ENCODE measurements at places on chromosomes 1 and 21.

DNA sequence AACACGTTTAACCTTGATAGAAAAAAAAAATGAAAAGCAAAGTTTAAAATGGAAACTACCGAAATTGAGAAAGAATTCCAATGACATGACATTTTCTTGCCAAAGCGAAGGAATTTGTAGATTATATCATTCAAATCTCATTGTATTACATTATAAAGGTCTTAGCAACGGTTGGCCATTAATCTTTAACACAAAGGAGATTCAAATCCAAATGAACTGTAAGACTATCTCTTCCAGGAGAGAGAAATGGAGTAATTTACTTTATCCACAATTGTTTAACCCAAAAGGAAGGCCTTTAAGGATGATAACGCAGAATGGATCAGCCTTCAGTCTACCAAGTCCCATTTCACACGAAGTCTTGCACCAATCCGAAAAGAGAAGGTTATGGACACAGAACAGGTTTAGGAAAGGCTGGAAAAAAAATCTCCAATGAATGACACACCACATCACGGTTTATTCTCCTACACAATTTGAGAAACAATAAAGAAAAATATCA is 1.5 kb downstream of the ENAH start:
- DNase-seq: no peak

DNA sequence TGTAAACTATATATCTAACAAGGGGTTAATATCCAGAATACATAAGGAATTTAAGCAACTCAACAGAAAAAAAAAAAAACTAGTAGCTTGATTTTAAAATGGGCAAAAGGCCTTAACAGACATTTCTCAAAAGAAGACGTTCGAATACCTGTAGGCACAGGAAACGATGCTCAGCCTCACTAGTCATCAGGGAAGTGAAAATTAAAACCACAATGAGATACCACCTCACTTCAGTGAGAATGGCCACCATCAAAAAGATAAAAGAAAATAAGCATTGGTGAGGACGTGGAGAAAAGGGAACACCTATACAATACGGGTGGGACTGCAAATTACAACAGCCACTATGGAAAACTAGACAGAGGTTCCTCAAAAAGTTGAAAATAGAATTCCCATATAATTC is 37.3 kb downstream of the NPHP4 start:
- DNase-seq: no peak

DNA sequence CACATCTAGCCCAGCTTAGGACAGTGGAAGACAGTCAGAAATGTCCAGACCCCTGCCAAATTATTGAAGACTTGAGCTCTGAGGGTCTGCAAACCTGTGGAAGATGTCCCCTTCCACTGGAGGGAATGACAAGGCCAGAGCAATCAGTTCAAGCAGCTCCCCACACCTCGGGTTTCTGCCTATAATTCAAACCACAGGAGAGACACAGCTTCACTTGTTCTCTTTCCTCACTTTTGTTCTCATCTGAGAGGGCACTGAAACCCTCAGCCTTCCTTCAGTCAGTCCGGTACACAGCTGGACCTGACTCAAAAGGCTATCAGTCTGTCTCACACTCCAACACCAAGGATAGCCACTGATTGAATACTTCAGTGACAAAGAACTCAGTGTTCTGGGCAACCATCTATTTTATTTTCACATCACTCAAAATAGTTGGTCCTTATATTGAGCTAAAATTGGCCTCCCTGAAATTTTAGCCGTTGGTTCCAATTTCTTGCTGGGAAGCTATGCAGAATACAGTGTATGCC is 70.1 kb downstream of the TENT5C start:
- DNase-seq: no peak

GRCh38 chr1:84365225-84366221 is 32.8 kb upstream of the DNASE2B start:
- no peak for DNase-seq

DNA sequence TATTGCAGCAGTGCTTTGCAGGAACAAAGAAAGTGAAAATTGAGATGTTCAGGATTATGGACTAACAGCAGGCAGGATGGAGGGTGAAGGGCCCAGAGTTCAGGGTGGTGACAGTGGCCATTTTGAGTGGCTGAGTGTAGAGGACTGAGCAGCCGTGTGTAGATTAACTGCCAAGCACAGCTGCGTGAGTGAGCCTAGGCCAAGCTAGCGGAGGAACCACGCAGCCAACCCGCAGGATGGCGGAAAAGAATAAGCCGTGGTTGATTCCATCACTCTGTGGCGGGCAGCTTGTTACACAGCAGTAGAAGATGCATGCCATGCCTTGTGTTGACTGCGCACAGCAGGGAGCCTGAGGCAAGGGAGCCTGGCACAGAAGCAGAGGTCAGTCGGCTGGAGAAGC is 102.5 kb upstream of the KIF26B start:
- DNase-seq: no peak

- no peak for DNase-seq
Measured at GRCh38 chr1:237953238-237953637, 62.5 kb upstream of the ZP4 start.

DNA sequence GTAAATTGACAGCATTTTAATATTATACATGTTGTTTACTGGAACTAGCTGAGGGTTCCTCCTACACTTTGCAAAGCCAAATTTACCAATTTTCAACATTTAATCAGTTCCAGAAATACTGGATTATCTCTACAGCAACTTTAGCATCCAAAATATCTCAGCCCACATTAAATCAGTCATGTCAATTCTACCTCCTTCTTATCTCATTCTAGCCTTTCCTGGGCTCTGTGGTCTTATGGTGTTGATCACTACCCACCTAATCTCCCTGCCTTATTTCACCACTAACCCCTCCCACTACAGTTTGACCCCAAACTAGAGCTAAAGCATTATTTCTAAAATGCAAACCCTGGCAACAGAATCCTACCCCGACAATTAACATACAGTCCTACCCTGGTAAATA is 3.3 kb downstream of the OMA1 start:
- DNase-seq: no peak

GRCh38 chr1:176847052-176847451 is 317.5 kb downstream of the ASTN1 start:
- DNase-seq: no peak

DNA sequence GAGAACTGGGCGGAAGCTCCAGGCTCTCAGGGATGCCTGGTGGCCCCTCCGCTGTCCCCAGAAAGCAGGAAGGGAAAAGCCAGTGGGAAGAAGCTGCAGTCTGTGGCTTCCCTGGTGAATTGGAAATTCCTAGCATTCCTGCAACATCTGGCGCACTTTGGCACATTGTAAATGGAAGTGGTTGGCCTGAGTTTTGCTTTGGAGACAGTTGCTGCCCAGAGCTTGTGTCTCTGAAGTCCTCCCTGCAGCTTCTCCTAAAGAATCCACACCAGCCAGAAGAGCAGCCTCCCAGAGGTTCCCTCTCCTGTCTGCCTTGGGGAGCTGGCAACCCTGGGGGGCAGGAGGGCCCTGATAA is 48.2 kb downstream of the ARHGEF10L start:
- DNase-seq: no peak

DNA sequence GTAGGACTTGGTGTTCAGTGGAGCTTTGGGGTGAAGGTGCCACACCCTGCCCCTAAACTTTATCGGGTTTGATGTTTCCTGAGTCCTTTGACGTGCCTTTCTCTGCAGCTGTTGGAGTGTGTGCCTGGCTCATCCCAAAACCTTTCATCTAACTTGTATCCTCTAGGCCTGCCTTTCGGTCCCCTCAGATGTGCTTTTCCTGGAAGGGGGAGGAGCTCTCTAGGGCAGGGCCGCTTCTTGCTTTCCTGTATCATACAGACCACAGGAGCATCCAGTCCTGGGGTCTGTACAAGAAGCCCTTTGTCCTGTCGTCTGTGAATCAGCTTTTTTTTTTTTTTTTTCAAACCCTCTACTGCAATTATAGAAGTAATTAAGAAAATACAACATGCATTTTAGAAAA is 35.7 kb downstream of the PTGFRN start:
- DNase-seq: no peak

GRCh38 chr1:39951926-39952325 is 3.0 kb upstream of the MFSD2A start:
- no peak for DNase-seq

DNA sequence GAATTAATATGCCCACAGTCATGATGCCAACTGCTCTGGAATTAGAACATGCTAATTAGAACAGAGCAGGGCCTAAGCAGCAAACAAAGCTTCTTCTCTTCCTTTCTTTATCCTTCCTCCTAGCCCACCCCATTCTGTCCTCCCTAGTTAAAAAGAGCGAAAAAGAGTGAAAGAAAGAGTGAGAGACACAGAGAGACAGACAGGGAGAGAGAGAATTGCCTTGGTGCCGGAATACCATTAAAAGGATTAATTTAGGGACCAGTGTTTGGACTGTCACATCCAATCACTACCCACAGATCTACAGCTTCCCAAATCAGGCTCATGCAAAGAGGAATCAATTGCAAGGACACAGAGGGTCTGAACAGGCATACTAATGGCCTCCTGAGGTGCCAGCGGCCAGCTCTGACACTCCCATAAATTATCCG is 7.0 kb downstream of the ERI3 start:
- DNase-seq: no peak

DNA sequence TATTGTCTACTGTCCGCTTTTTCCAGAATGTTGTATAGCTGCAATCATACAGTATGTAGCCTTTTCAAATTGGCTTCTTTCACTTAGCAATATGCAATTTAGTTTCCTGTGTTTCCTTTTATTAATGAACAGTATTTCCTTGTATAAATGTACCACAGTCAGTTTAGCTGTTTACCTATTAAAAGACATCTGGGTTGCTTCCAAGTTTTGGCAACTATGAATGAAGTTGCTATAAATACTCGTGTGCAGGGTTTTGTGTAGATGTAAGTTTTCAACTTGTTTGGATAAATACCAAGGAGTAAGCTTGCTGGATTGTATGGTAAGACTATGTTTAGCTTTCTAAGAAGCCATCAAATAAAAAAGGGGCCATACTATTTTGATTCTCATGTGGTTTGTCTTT is 24.4 kb upstream of the KCNJ6 start:
- DNase-seq: no peak

DNA sequence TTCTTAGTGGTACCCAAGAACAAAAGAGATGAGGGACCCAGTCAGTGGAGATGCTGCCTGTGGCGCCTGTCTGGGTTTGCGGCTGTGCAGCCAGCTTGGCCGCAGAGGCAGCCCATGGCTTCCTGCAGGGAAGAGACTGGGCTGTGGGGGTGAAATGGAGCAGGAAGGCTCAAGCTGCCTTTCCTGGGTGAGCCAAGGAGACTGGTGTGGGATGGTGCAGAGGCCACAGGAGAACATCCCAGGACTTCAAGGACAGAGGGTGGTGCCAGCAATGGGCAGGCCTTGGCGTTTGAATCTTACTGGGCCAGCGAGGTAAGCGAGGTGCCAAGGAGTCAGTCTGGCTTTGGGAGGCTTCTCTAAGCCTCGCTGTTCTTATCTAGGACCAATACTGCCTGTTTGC is 26.4 kb downstream of the KCNA10 start:
- DNase-seq: no peak

DNA sequence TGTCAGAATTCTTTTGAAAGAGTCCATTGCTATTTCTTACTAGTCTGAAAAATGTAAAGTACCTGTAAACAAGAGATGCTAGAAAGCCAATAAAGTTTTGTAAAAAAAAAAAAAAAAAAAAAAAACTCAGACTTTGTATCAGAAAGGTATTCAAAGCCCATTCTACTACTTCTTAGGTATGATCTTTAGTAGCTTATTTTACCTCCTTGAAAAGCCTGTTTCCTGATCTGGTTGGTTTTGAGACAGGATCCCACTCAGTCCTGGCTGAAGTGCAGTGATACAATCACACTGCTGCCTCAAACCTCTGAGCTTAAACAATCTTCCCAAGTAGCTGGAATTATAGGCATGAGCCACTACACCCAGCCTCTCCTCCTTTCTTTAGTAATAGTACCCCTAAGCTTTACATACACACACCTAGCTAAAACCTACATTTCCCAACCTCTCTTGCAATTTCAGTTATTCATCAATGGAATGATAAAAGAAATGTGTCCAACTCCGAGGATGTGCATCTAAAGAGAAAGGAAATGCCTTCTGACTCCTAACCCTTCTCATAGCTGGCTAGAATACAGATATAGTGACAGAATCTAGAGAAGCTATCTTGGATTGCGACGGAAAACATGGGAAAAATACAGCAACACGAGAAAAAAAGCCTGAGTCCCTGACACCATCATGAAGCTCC is 30.6 kb downstream of the EPS15 start:
- no peak for DNase-seq
